Naive thymus-derived CD8-positive, alpha-beta T cell (primary cell): ENCODE measurements at places on chromosomes 12 and 14. TPM values are rescaled to one million over a fixed set of nuclear protein-coding genes. Genes with fewer than 3 reads are reported as not detected.

DNA sequence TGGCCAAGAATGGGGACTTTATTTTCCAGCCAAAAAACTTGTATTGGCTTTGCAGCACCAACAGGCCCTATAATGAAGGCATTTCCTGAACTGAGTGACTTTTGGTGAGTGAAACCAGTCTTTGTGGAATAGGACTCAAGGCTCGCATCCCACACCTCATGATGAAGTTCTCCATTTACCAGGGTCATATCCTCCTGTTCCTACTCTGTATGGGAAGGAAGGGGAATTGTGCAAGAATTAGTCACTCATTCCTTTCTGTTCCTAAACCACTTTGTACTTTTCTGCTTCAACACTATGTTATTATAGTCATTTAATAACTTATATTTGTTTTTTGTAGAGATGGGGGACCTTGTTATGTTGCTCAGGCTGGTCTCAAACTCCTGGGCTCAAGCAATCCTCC, 2.3 kb upstream of the SPATS2 start:
- peaks cover 26% of the 10 kb centered on the region for H3K4me1 ChIP-seq
- H3K27ac ChIP-seq = no peak overlapping the region
- H3K36me3 ChIP-seq = no peaks in the 10 kb centered on the region
- no peak for DNase-seq

DNA sequence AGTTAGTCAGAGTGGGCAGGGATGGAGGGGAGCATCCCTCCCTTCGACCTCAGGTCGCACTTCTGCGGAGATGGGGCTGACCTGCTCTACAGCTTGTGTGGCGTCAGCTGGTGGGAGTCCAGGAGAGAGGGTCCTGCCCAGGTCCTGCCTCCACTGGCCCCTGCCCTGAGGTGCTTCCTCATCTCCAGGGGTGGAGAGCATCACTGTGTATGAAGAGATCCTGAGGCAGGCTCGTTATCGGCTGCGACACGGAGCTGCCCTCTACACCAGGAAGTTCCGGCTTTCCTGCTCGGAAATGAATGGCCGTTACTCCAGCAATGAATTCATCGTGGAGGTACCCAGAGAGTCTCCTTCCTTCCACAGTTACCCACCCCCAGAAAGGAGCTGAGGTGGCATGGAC, 20.2 kb downstream of the CLSTN3 start:
- no peak overlapping the region for H3K4me3 ChIP-seq
- no peak for DNase-seq
- H3K27ac ChIP-seq = no peak overlapping the region
- H3K4me1 ChIP-seq = peaks cover 3% of the 10 kb centered on the region
- no peaks in the 10 kb centered on the region for H3K27me3 ChIP-seq

DNA sequence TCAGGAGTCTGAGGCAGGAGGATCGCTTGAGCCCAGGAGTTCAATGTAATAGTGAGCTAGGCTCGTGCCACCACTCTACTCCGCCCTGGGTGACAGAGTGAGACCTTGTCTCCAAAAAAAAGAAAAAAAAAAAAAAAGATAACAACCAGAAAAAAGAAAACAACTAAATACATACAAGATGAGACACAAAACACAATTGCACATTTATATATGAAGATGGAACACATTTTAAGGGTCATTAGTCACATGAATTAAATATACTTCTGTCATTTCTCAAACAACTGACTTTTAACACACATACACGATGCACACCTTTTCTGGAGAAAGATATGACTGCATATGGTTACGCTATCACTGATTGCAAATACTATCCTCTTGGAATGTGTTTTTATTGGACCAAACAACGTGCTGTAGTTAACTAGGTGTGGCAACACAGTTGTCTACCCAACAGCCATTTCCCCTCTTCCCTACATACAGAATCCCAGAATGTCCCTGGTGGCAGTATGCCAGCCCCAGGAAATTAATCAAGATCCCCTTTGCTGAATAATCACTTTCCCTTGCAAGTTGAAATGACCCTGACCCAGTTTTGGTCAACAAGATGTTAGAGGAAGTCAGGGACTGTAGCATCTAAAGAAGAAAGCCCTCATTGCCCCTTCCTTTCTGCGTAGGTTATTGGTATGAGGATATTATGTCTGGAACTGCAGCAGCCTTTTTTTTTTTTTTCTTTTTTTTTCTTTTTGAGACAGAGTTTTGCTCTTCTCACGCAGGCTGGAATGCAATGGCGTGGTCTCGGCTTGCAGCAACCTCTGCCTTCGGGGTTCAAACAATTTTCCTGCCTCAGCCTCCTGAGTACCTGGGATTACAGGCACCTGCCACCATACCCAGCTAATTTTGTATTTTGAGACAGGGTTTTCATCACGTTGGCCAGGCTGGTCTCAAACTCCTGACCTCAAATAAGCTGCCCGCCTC, 5.6 kb upstream of the MYL6B start:
- H3K4me3 ChIP-seq = no peak overlapping the region
- H3K27ac ChIP-seq = peak overlapping the region; percentile 65
- H3K36me3 ChIP-seq = peaks cover 46% of the 10 kb centered on the region
- DNase-seq = no peak

- H3K36me3 ChIP-seq = no peaks in the 10 kb centered on the region
- peak; percentile 1 for DNase-seq
- H3K4me3 ChIP-seq = peak overlapping the region; percentile 99
- no peaks in the 10 kb centered on the region for H3K27me3 ChIP-seq
These were observed 696 bp upstream of the GPHN start for GRCh38 chr14:66507181-66507721.

- peaks cover 2% of the 10 kb centered on the region for H3K27me3 ChIP-seq
- no peaks in the 10 kb centered on the region for H3K4me1 ChIP-seq
- no peak overlapping the region for H3K27ac ChIP-seq
- no peak for DNase-seq
These were observed 73.6 kb downstream of the TMTC1 start for GRCh38 chr12:29710104-29710503.

DNA sequence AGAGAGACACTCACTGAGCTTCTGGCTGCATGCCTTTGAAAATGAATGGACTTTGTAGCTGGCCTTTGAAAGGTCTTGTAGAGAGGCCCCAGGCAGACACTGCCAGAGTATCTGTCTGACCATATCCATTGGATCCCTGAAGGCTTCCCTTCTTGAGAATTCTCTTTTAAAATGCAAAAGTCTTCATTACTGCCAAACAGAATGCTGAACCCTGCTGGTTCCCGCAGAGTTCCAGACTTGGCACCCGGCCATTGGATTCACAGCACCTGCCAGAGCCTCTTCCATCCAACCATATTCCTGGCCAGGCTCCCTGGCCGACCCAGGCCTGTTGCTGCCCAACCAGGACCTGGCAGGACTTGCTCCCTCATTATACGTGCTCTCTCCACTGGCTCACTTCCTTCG, 182.5 kb downstream of the GXYLT1 start:
- no peaks in the 10 kb centered on the region for H3K4me1 ChIP-seq
- no peak overlapping the region for H3K4me3 ChIP-seq
- no peak for DNase-seq
- no peak overlapping the region for H3K27ac ChIP-seq

- no peak for DNase-seq
- no peak overlapping the region for H3K27ac ChIP-seq
- no peak overlapping the region for H3K4me3 ChIP-seq
These were observed 32.6 kb downstream of the STON2 start for GRCh38 chr14:81367563-81367962.

GRCh38 chr14:92009604-92010003, 30.3 kb downstream of the TRIP11 start:
- H3K27me3 ChIP-seq = no peaks in the 10 kb centered on the region
- H3K4me1 ChIP-seq = peaks cover 17% of the 10 kb centered on the region
- no peak for DNase-seq
- no peak overlapping the region for H3K4me3 ChIP-seq
- peaks cover 76% of the 10 kb centered on the region for H3K36me3 ChIP-seq

GRCh38 chr14:28966416-28967233, 200.0 kb downstream of the FOXG1 start:
- no peaks in the 10 kb centered on the region for H3K36me3 ChIP-seq
- no peak for DNase-seq
- H3K4me3 ChIP-seq = no peak overlapping the region
- H3K27me3 ChIP-seq = no peaks in the 10 kb centered on the region
- no peaks in the 10 kb centered on the region for H3K4me1 ChIP-seq

DNA sequence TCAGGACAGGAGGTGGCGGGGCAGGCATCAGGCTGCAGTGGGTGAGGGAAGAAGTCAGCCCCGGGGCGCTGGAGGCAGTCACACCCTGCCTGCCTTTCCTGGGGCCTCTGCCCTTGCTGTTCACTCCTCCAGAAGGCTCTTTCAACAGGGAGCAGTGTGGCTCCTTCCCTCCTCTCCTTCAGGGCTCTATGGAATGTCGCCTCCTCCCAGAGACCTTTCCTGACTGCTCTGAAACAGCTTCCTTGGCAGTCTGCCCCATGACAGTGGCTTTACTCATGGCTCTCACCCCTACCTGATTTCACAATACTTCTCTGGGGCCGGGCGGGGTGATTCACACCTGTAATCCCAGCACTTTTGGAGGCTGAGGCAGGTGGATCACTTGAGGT, 7.1 kb downstream of the RHOF start:
- no peaks in the 10 kb centered on the region for H3K27me3 ChIP-seq
- DNase-seq = no peak

GRCh38 chr14:69153873-69154270, 953 bp upstream of the DCAF5 start:
- peak overlapping the region; percentile 97 for H3K4me3 ChIP-seq
- H3K36me3 ChIP-seq = peaks cover 14% of the 10 kb centered on the region
- H3K4me1 ChIP-seq = peaks cover 32% of the 10 kb centered on the region
- no peaks in the 10 kb centered on the region for H3K27me3 ChIP-seq
- peak overlapping the region; percentile 91 for H3K27ac ChIP-seq
- DNase-seq = no peak

DNA sequence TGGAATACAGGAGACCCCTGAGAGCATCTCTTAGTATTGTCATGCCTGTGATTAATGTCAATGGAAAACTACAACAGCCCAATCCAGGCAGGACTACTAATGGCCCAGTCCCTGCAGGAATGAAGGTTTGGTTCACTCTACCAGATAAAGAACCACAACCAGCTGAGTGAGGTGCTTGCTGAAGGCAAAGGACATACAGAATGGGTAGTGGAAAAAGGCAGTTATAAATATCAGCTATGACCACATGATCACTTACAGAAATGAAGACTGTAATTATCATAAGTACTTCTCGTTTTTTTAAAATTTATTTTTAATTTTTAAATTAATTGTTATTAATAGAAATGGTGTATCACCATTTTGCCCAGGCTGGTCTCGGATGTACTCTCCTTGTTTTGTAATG, 17.2 kb upstream of the LPCAT3 start:
- no peaks in the 10 kb centered on the region for H3K36me3 ChIP-seq
- H3K4me3 ChIP-seq = no peak overlapping the region
- no peak overlapping the region for H3K27ac ChIP-seq
- peaks cover 2% of the 10 kb centered on the region for H3K4me1 ChIP-seq

- H3K27ac ChIP-seq = no peak overlapping the region
- no peak for DNase-seq
- no peak overlapping the region for H3K4me3 ChIP-seq
- no peaks in the 10 kb centered on the region for H3K36me3 ChIP-seq
These were observed 27.8 kb downstream of the AACS start for GRCh38 chr12:125092872-125093680.

DNA sequence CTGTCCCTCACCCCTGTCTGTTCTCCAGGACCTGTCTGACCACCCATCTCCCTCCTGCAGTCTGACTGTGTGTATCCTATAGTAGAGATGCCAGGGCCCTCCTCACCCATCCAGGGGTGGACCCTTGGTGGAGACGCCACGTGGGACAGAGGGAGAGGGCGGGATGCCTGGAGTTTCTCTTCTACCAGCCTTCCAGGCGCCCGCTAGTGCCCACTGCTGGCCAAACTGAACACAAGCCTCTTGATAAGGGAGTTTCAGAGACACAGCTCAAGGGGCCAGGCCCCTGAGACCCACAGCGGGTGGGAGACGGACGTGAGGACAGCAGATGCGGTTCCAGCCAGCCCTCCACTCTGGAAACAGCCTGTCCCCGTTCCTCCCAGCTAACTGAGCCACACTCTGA, 147.3 kb downstream of the RBM19 start:
- H3K27ac ChIP-seq = no peak overlapping the region
- peaks cover 5% of the 10 kb centered on the region for H3K36me3 ChIP-seq

DNA sequence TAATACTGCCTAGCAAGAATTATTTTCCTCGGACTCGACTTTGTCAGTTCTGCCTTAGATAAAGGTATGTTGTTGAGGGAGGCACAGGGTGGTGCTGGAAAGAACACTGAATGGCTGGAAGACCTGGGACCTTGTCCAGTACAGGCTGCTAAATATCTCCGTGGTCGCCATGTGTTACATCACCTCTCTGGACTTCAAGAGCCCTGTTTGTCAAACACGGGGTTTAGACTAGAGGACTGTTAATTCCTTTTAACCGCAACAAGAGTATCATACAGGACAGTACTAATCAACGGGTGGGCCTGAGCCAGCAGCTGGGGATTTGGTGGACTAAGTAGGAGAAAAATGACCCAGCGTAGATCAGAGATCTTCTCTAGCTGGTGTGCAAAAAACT, 476.3 kb downstream of the LRIG3 start:
- no peak overlapping the region for H3K4me3 ChIP-seq
- no peaks in the 10 kb centered on the region for H3K36me3 ChIP-seq
- no peak for DNase-seq
- H3K27ac ChIP-seq = no peak overlapping the region
- H3K27me3 ChIP-seq = no peaks in the 10 kb centered on the region

- H3K27me3 ChIP-seq = no peaks in the 10 kb centered on the region
- no peak overlapping the region for H3K27ac ChIP-seq
- no peaks in the 10 kb centered on the region for H3K36me3 ChIP-seq
- no peak overlapping the region for H3K4me3 ChIP-seq
These were observed 202.3 kb downstream of the KITLG start for GRCh38 chr12:88377973-88378372.

DNA sequence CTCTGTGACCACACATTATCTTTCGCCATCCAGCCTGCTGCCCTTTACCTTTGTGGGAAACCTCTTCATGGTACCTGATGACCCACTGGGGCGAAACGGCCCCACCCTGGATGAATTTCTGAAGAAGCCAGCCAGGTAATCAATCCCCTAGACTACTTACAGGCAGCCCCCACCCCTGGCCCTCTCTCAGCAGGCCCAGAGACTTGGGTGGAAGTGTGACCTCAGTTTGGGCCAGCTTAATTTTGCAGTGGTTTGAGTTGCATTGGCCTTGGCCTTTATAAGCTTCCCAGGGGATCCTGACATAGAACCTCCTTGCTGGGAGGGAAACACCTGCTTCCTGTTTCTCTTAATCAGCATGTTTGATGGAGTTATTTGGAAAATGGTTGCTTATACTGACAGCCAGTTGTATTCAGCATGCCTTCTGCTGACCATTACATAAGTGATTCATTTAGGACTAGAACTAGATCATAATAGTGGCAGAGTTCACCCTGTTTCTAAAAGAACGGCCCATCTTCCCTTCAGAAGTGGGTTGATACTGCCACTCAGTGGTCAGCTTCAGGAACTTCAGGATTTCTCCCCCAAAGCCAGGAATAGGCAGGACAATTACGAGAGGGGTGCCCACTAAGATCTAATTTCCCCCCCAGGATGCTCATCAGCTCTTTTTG, 6.1 kb downstream of the SDR39U1 start:
- peaks cover 63% of the 10 kb centered on the region for H3K4me1 ChIP-seq
- H3K4me3 ChIP-seq = peak overlapping the region; percentile 65
- no peaks in the 10 kb centered on the region for H3K36me3 ChIP-seq
- peak; percentile 44 for DNase-seq
- peak overlapping the region; percentile 91 for H3K27ac ChIP-seq

- H3K4me3 ChIP-seq = no peak overlapping the region
- peaks cover 90% of the 10 kb centered on the region for H3K4me1 ChIP-seq
- DNase-seq = no peak
- no peaks in the 10 kb centered on the region for H3K27me3 ChIP-seq
- no peak overlapping the region for H3K27ac ChIP-seq
These were observed 67.1 kb upstream of the SRSF5 start for GRCh38 chr14:69699748-69700303.

The CMKLR1 gene
- 0.27 TPM for total RNA-seq

The KERA gene
- not detected for total RNA-seq

The AKAP5 gene
- total RNA-seq = 0.23 TPM

The B4GALNT1 gene
- 0.30 TPM for total RNA-seq

The TMEM121 gene
- 6.6 TPM for total RNA-seq

The NOVA1 gene
- total RNA-seq = 0.52 TPM
